Hematopoietic multipotent progenitor cell (in vitro differentiated cells): ENCODE measurements at places on chromosomes 11 and 22. TPM values are rescaled to one million over a fixed set of nuclear protein-coding genes. Genes with fewer than 3 reads are reported as not detected.

DNA sequence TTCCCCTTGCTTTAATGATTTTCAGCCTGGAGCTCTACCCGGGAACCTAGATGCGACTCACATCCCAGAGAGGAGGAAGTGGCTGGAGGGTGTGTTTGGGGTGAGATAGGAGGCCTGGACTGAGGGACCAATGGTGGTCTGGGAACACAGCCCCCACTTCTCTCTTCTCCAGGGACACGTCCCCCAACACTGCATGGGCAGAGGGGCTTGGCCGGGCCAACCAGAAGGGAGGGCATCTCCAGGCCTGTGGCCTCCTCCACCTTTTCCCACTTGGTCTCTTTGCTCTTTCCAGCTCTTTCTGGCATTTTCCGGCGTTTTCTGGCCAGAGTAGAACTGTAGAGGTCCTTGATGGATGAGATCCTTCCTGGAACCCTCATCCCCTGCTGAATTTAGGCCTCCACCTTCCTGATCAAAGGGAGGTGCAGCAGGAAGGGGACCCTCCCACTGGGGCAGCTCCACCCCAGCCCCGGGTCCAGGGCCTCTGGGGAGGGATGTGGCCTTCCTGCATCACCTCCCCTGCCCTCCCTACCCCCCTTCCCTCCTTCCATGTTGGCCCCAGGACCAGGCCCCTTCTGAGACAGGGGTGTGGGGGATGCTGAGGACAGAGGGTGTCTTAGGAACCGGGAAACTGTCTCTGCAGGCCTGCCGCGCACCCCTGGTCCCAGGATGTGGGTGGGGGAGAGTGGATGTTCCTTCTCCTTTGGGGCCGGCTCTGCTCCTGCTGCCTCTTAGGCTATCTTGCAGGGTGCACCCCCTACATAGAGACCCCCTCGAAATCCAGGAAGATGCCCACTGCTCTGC lies 24.4 kb downstream of the MRGPRG start:
- no peak for DNase-seq

GRCh38 chr11:134786636-134787035 lies 374.6 kb upstream of the B3GAT1 start:
- DNase-seq = no peak

DNA sequence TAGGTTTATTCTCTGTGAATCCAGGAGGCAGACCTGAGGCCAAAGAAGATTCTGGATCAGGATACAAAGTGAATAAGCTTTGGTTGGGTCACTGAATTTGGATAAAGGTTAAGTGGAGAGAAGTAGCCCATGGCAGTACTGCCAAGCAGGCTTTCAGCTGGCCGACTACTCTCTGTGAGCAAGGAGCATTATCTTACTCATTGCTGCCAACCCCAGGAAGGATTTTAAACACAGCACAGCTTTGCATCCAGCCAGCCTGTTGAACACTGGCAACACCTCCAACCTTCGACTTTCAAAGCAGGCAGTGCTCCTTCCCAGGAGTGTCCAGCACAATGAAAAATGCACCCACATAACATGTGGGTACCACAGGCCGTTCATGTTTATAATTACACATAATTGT lies 363.7 kb upstream of the SYN3 start:
- DNase-seq = no peak

Gene DENND5A
- 433 TPM for total RNA-seq

Gene ZBTB16
- 91.6 TPM for total RNA-seq

GRCh38 chr11:58771458-58771855 lies 39.7 kb upstream of the GLYAT start:
- no peak for DNase-seq

Gene GLYAT
- not detected for total RNA-seq

DNA sequence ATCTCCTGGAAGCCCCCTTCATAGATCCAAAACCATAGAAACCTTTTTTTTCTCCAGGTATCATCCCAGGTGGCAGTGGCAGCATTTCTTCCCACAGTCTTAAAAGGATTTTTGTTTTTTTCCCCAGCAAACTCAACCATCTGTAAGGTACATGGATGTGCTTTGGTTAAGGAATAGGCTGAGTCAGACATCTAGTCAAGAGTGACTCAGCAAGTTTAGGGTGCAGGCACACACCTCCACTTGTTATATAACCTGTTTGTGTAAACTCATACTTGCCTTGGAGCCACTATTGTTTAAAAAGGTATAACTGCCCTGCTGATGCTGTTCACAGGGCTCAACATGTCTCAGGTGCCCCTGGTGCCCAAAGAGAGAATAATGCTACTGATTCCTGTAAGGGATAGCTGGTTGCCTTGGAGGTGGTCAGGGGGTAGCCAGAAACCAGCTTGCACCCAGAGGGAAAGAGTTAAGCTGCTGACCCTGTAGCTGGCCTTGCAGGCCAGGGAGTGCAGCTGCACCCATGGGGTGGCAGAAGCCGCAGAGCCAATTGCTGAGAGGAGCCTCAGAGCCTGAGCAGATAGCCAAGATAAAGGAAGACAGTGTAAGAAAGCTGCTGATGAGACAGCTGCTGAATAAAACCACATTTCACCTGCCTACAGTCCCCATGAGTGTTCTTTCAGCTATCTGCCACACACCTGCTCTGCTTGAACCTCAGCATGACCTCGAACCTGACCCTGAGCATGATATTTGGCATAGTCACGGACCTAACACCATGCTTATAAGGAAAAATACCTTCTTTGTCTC lies 1726.1 kb upstream of the RAG2 start:
- DNase-seq = no peak

DNA sequence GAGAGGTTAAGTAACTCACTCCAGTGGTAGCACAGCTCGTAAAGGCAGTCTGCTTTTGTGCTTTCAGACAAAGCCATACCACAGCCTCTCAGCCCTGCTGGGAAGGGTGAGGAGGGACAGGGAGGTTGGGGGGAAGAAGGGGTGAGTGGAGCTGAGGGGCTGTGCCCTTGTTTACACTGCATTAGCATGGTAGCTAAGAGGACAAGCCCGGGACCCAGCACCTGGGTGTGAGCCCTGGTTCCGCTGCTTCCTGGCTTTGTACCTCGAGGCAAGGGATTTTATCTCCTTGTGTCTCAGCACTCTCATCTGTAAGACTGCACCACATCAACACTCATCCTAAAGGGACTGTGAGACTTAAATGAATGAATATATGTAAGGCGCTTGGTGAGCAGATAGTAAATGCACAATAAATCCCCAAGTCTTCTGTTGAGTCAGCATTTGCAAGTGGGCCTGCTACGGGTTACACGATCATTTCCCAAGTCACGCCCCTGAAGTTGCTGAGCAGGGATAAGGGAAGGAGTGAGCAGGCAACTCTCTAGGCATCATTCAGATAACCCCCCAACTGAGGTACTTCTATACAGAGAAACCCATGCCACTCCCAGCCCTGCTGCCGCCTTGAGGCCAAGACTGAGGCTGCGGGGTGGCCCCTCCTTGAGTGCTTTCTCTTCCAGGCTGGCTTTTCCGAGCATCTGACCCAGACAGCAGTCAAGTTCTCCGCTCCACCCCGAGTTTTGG lies 7.5 kb downstream of the RASD2 start:
- DNase-seq = no peak

DNA sequence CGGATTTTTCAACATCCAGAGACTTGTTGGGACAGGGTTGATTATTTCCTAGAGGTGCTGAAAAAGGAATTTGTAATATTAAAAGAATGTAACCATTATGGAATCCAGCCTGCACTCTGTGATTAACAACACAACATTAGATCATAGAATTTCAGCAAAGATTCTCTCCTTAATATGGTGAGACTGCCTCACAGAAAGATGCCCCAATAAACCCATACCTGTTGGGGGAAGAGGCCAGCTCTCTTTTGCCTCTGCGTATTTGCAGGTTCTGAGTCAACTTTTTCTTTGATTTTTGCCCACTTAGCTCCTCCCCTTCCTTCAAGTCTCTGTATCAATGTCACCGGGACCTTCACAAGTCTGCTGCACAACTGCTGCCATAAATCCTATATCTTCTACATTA lies 12.4 kb upstream of the MTMR3 start:
- no peak for DNase-seq

Gene OR8A1
- total RNA-seq = not detected

Gene HOATZ
- not detected for total RNA-seq

Gene SLC22A8
- total RNA-seq = not detected

DNA sequence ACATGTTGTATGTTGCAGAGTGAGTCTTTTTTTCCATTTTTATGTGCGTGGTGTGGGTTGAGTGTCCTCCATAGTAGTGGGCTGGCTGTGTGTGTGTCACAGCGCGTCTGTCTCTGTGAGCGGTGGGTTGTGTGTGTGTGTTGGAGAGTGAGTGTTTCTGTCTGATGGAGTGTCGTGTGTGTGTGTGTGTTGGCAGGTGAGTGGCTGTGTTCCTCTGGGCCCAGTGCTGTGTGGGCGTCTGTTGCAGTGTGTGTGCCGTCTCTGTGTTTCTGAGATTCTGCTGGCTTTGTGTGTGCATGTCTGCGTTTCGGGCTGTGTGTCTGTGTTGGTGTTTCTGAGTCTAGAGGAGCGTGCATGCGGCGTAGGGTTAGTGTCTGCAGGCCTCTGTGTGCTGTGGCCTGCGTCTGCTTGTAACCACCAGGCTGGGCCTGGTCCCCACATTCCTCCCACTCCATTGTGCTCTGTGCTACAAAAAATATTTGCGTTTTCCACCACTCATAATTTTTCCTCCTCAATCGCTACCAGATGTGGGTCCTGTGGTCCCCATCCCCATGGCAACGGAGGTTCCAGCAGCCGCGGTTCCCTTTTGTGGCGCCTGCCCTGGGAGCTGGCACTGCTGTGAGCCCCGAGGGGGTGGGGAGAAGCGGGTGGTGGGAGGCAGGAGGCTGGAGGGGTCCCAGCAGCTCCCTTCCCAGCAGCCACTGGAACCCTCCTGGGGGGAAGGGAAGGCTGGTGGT lies 15.2 kb downstream of the SCARF2 start:
- DNase-seq = peak; percentile 84

DNA sequence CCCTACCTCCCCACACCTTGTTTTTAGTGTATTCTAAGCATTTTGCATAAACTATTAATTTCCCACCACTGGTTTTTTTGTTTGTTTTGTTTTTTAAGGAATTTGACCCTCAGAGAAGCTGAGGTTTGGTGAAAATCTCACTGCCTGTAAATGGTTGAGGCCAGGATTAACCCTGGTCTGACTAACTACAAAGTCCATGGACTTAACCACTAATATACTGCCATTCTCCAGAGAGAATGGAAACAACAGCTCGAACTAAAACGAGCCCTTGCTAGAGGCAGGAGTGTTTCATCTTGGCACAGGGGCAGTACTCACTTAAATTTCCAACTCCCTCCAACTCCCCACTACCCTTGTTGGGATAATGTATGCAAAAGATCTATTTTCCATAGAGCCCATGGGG lies 3.0 kb downstream of the CTNND1 start:
- no peak for DNase-seq

DNA sequence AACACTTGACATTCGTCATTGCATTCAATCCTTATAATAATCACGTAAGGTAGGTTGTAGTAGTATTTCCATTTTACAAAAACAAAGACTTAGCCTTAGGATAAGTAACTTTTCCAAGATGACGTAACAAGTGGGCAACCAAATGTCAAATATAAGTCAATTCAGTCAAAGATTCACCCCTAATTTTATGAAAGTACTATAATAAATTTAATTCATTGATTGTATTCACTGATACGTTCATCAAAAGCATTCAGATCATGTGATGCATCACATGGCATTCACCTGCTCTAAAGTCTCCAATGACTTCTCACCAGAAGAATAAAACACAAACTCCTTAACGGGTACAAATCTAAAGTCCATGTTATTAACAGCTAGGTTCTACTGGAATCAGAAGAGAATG lies 2.1 kb downstream of the KIF18A start:
- no peak for DNase-seq

DNA sequence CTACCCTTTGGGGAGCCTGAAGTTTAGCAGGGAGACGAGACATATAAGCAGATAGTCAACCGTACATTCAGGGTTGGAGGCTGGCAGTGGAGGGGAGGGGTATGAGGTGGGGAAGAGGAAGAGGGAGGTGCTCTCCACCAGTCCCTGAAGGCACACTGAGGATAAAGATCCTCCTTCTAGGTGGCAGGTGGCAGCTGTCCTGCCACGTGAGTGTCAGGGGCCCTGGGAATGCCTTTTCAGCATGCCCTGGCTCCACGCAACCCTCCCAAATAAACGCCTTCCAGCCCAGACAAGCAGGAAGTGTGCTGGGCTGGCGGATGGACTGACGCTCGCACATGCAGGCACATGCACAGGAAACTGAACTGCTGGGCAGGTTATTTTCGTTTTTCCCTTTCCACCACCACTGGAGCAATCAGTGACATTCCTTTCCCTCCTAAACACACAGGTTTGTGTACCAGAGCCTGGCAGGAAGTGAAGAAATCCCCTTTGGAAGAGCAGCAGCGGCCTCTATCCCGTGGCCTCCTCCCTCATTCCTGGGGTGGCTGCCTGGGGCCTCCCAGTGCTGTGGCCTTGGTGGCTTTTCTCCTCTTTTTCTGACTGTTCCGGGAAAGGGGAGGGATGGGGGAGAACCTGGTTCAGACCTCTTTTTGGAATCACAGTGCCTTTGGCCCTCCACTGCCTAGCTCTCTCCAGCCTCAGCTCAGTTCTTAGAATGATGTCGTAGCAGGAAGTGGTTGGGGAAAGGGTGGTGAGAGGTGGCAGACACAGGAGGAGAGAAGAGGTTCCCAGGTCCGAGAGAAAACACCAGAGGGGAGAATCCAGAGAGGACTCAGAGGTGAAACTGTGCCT lies 157.0 kb upstream of the TIMP3 start:
- peak; percentile 58 for DNase-seq

- DNase-seq = peak; percentile 26
Observed at GRCh38 chr11:36586543-36586942, 7.8 kb upstream of the IFTAP start.

Gene SLC22A12
- total RNA-seq = not detected

DNA sequence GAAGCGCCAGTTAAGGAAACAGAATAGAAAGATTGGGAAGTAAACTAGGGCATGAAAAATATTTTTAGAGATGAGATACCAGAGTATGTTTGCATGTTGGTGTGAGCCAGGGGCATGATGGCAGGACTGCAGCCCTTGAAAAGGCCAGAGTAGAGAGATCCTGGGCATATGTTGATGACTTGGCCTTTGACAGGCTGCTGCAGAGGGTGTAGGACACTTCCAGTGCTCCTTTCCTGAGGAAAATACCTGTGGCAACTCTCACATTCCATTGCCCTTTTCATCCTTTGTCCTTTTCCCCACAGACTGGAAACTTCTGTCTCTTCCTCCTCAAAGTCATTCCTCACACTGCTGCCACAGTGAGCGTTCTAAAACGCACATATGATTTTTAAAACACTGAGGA lies 150.7 kb upstream of the CCDC90B start:
- DNase-seq = no peak

GRCh38 chr11:93324500-93324899 lies 6.0 kb upstream of the DEUP1 start:
- no peak for DNase-seq

- no peak for DNase-seq
Observed at GRCh38 chr22:27581688-27582087, 219.9 kb downstream of the MN1 start.

DNA sequence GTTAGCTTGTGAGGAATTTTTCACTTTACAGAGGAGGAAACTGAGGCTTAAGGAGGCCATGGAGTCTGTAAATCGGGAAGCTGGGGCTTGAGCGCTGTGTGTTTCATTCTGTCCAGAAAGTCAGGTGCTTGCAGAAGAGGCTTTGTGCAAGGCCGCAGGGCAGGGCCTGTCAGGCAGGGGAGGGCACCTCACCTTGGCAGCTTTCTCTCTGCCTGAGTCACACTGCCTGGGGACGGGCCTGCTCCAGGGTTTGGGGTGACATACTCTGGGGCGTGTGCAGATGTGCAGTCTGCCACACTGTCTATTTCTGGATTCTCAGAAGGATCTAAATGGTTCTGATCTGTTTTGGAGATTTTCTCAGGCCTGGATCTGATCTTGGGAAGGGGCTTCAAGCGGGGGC lies 8.4 kb downstream of the INCENP start:
- DNase-seq = no peak

- no peak for DNase-seq
Observed at GRCh38 chr11:128723531-128723930, 29.7 kb downstream of the FLI1 start.

- DNase-seq = peak; percentile 33
Observed at GRCh38 chr22:50251477-50252081, 514 bp upstream of the HDAC10 start.
